ENCODE measurements at places on chromosomes 13 and 19. TPM values are rescaled to one million over a fixed set of nuclear protein-coding genes. Genes with fewer than 3 reads are reported as not detected.

Gene FBL
- total RNA-seq = 277 TPM

Gene KLHL1
- 0.91 TPM for total RNA-seq

Gene LAIR1
- total RNA-seq = not detected

Gene RFXAP
- 2.5 TPM for total RNA-seq

Gene LPAR2
- 0.65 TPM for total RNA-seq

Gene ARID3A
- 12.2 TPM for total RNA-seq

Gene NLRP9
- total RNA-seq = not detected

Gene GRIN2D
- total RNA-seq = 1.3 TPM

Gene B3GNT3
- total RNA-seq = not detected

Gene CXCL17
- not detected for total RNA-seq

Gene FGF9
- total RNA-seq = not detected

Gene ASF1B
- 26.4 TPM for total RNA-seq

Gene PRTN3
- 2.6 TPM for total RNA-seq

Gene ERICH4
- not detected for total RNA-seq

Gene SLC25A41
- not detected for total RNA-seq

Gene NKPD1
- under 0.01 TPM for total RNA-seq

All from epithelial cell of alveolus of lung (primary cell).